Uterus (tissue), 4 donors: ENCODE measurements at places on chromosomes 7 and 10. TPM values are rescaled to one million over a fixed set of nuclear protein-coding genes. Genes with fewer than 3 reads are reported as not detected.

- DNase-seq = no peak
Measured at GRCh38 chr10:71629131-71629530, 90.4 kb downstream of the C10orf105 start.

DNA sequence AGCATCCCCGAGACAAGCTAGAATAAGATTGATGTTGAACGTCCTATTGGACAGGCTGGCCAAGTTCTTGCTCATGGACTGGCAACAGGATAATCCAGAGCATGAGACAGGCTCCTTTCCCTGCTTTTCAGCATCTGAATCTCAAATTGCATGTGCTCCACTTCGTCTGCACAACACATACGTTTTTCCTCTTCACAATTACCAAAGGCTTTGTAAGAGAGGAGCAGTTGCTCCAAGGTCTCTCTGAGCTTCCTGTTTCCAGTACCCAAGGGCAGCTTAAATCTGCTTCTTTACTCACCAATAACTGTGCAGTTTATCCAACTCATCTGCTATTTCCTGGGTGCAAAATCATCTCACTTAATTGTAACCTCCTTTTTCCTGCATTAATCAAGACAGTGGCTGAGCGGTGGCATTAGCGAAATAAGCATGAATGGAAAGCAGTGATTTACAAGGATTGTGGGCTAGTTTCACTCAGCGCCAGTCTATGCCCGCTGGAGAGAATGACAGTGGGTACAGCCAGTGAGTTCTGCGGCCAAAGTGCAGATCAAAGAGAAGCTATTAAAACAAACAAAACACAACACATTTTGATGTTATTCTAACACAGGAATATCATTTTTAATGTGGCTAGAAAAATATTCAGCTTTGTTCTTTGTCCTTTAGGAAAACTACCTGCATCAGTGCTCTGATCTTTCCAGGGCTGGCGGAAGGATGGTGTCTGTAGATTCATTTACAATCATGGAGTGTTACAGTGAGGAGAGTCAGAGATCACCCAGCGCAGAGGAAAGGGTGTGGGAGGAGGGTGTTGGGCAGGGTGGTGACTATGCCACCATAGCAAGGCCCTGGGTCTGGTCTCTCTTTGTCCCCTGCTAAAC is 79.8 kb downstream of the CHN2 start:
- no peak for DNase-seq

Gene UPK3B
- total RNA-seq = not detected

DNA sequence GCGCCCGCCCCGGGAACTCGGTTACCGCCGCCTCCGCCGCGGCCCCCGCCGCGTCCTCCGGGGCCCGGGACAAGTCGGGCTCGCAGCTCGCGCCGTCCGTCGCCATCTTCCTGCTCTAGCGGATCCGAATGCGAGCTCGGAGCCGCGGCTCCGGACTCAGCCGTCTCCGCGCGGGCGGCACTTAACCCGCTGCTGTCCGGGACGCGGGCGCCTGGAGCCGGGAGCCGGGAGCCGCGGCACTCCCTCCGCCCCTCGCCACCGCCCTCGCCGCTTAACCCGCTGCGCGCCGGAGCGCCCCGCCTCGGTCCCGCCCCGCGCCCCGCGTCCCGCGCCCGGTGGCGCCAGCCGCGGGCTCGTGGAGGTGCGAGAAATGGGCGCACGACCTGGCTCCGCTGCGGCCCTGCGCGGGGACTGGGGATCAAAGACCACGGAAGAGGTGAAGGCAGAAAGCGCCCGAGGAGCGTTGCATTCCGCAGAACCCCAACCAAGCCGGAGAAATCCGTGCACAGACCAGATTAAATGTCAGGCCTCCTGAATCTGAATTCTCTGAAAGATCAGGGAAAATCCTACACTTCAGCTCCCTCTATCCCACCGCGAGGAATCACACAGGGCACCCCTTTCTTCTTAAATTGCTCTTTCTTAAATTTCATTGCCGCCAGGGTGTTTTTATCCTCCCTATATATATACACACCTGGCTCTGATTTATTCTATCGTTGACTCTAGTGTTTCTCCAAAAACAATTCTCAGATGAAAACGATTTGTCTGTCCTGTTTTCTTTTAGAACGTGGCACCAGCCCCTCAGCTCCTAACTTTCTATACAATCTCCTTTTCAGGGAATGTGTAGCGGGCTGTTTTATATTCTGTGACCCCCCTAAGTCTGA is at the start of gene CTTNBP2:
Gene CTTNBP2, minus strand, starts transcription at position 132 of the 881 bp plus-strand sequence. Its CDS starts 26 bp downstream, at position 106.
- peak; percentile 62 for DNase-seq

Gene RSU1
- total RNA-seq = 69.0 TPM

- DNase-seq = no peak
Measured at GRCh38 chr10:14532473-14533251, 201.9 kb upstream of the FRMD4A start.

Gene CNTNAP2
- not detected for total RNA-seq

DNA sequence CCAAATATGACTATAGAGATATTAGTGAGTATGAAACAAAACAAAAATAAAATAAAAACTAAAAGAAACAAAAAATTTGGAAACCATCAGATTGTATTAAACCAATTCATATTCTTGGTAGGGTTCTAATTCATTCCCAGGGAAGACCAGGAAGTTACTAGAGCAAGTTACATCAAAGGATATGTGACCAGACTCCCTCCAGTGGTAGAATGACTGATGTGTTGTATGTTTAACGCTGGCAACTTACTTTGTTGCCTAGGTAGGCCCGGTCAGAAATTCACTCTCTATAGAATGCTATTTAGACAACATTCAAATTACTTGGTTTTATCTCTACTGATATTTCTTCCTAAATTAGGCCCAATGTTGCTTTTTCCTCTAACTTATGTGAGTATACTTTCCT is 5.2 kb downstream of the PHYHIPL start:
- DNase-seq = no peak

Gene VAX1
- not detected for total RNA-seq

Gene CDHR3
- total RNA-seq = 7.9 TPM

Gene CRTAC1
- total RNA-seq = 0.29 TPM

- no peak for DNase-seq
Measured at GRCh38 chr7:69839782-69840181, 241.5 kb downstream of the AUTS2 start.

DNA sequence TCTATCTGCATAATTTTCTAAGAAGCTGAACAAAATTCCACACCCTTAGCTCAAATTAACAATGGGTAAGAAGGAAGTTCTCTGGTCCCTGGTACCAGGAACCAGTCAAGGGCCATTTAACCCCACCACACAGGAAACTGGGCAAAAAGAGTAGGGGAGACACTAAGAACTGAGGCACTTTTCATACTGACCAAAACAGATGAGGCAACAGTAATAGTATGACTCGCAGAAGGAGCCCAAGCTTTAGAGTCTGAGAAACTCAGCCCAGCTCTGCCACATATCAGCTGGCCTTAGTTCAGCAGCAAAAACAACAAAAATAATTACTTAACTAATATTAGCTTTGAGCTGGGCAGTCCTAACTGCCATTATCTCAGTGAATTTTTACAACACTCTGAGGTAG is 221.2 kb downstream of the FAM107B start:
- no peak for DNase-seq

GRCh38 chr10:123129618-123130271 is 6.0 kb upstream of the HMX3 start:
- no peak for DNase-seq

DNA sequence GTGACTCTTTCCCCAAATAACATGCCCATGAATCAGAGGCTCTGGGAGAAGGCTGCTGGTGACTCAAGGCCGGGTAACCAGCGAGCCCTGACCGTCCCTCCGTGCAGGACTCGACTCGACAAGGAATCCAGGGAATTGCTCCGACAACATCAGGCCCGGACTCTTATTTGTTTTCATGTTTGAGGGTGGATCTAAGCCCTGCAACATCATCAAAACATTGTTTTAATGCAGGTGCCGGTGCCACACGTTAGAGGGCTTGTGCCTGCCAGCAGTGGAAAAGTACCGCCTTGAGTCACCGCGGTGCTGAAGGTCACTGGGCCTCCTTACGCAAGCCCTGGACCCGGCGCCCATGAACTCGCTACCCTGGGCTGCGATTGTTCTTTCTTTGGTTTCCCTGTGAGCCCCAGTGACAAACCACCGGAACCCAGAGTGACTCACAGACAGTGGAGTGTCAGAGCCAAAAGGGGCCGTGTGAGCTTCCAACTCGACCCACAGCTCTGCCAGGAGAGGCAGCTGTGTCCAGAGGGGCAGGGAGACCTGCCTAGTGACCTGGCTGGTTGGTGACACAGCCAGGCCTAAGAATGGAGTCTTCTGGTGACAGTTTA is 139.4 kb upstream of the SHH start:
- DNase-seq = no peak

DNA sequence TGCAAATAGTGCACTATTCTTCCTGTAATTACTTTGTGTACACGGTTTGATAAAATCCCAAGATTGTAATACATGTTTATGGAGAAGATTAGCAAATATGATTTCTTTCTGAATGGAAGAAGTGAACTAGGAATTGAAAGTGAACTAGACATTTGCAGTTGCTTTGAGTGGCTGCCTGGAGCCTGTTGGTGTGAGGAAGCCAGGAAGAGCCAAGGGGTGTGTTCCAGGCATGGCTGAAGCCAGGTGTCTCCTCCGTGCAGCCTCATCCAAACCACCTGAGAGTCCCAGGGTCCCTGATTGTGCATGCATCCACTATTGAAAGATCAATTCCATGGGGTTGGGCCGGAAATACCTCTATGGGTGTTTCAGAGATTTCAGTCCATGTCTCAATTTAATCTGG is 253.1 kb upstream of the SHH start:
- DNase-seq = no peak

Gene GNAT3
- not detected for total RNA-seq

Gene TCAF2
- 12.1 TPM for total RNA-seq

Gene BUD31
- 29.4 TPM for total RNA-seq

Gene AKR1C8
- not detected for total RNA-seq

Gene ITGA8
- total RNA-seq = 10.0 TPM
